ENCODE measurements at places on chromosomes 7 and 10.

DNA sequence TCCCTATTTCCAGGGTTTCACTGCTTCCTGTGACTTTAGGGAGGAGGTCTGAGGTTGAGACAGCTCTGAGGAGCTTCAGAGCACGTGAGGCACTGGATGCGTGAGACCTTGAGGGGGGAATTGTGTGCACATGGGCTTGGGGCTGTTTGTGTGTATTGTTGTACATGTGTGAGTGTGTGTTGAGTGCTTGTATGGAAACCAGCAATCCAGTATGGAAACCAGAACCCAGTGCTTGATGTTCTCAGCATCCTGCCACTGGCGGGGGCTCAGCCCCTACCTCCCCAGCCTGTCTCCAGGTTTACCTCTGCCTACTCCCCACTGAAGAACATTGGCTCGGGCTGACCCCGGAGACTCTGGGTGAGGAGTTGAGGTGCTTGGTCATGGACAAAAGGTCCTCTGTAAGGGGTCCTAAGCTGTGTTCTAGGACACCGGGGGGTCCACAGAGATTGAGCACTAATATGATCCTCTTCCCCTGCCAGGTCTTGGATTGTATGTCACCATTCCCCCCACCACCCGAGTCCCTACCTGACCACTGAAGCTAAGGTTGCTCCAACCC, 20.8 kb downstream of the SFTPD start:
- no peak for DNase-seq

- peak; percentile 29 for DNase-seq
Measured at GRCh38 chr7:117873310-117874190, at the start of gene CTTNBP2. Gene CTTNBP2 (minus strand): TSS chr7:117873441. CDS start chr7:117873415, 26 bp downstream.

- peak; percentile 85 for DNase-seq
Measured at GRCh38 chr7:1473864-1474512, 14.7 kb upstream of the MICALL2 start.

GRCh38 chr10:76697923-76698322, 939.7 kb downstream of the KCNMA1 start:
- DNase-seq, result peak; percentile 3

DNA sequence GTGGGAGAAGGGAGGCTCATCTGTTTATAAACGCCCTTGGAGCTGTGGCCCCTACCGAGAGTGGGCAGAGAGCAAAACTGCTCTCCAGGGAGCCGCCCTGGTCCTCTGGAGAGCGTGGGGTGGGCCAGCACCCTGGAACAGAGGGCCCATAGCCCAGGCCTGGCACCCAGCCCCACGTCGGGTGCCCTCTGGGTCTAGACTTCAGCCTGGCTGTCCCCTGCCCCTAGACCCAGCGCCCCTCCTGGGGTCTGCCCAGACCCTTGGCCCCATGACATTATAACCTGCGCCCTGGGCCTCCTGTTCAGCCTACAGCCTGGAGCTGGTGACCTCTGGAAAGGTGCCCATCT, 24.7 kb downstream of the GET4 start:
- DNase-seq, result no peak

- DNase-seq, result no peak
Measured at GRCh38 chr7:15478401-15478800, 83.4 kb downstream of the AGMO start.

- DNase-seq, result no peak
Measured at GRCh38 chr10:114743521-114744231, 77.9 kb upstream of the FHIP2A start.

GRCh38 chr10:84428711-84429110, 100.3 kb downstream of the CCSER2 start:
- no peak for DNase-seq

DNA sequence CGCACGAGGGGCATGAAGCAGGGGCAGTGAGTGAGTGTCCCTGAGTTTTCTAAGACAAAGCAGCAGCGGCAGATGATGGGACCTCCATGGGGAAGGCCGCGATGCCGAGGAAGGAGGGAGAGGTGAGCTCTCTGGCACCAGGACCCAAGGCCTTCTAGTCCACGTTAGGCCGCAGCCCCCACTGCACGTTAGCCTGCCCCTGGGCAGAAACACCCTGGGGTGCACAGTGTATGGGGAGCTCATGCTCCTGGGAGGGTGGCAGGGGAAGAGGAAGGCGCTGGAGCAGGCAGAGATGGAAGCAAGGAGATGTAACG, 97.3 kb upstream of the IKZF1 start:
- no peak for DNase-seq

Measured in ELR (cell line).